ENCODE measurements at places on chromosomes 7 and 10.

DNA sequence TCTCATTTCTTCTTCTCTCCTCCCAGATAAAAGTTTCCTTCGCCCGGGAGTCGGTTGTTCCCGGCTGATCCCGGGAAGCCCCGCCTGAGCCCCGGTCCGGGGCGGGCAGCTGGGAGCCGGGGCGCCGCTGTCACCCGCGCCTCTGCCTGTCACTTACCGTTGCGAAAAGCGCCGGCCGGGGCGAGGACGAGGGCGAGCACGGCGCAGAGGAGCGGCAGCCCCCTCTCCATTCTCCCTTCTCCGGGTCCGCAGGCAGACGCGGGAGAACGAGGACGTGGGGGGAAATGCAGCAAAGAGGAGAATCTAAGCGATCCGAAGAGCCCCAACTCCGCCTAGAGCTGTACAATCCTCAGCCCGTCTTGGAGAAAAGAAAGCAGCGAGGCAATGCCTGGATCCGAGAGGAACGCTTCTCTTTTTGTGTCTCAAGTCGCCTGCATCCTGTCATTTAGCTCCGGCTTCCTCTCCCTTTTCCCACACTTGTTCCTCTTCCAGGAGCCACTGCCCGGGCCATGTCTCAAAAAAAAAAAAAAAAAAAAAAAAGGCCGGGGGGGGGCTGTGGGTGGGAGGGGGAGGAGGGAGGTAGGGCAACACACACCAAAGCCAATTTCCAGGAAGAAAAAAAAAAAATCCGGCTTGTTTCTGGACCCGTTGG lies at the start of gene NRP1:
Gene NRP1, minus strand, starts transcription at position 515 of the 652 bp plus-strand sequence. Its CDS starts 285 bp downstream, at position 230.
- DNase-seq, result peak; percentile 22

DNA sequence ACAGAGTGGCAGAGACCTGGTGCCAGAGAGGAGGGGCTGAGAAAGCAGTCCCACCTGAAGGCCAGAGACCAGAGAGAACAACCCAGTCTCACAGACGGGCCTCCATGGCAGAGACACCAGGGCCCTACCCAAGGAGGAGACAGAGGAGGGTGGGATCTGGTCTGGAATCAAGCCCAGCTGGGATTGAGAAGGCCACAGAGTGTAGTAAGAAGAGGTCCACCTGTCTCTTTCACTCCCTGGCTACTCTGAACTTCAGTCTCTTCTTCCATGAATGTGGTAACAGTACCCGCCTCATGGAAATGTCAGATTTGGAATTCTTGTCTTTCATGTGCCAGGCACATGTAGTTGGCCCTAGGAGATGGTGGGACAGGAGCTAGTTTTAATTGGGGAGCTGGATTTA lies 55.6 kb downstream of the CLIP2 start:
- DNase-seq, result no peak

GRCh38 chr7:135272303-135272702 lies 38.7 kb downstream of the STRA8 start:
- DNase-seq, result no peak

DNA sequence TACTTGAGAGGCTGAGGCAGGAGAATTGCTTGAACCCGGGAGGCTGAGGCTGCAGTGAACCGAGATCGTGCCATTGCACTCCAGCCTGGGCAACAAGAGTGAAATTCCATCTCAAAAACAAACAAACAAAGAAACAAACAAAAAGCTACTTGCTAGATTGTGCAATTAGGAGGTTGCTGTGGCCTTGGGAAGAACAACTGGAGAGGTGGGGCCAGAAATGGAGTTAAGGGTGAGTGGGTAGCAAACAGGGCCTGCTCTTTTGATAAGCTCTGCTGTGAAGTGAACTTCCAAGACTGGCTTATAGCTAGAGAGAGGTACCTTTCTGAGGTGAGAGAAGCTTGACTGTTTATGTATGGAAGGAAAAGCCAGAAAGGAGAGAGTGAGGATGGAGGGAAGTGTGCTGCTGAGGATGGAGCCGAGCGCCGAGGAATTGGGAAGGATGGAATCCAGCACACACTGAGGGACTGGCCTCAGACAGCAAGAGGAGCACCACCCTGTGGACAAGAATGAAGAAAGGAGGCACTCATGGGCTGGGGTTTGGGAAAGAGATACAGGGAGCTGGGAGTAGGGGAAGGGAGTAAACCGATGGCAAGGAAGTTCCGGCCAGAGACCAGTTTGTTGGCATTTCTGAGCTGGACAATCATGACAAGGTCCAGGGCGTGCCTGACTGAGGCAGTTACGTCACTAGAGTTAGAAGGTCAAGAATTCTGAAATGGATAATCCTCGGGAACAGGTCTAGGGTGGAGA lies 7.0 kb upstream of the RPEL1 start:
- peak; percentile 29 for DNase-seq

DNA sequence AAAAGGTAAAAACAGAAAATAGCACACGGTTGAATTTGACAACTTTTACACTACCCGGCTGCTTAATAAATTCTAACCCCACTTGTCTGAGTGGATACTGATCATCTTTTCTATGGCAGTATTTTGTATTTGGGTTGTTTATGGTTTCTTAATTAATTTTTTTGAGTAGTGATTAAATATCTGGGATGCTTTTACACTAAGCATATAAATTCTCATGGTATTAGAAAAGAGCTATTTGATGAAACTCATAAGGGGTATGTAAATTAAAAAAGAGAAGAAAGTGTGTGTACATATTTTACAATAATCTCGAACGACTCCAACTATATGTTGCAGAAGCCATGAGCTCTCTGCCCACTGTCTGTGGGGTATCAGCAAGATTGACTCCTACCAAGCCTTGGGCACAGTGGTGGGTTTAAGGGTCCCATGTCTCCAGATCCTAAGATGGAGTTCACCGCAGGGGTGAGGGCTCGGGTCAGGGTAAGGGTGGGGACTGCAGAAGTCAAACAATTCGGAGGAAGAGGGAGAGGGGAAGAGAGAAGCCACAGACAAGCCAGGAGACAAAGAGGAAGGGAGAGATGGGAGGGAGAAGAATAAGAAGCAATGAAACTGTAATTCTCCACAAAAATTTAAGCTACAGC lies 7.6 kb upstream of the HOXA13 start:
- DNase-seq, result no peak

DNA sequence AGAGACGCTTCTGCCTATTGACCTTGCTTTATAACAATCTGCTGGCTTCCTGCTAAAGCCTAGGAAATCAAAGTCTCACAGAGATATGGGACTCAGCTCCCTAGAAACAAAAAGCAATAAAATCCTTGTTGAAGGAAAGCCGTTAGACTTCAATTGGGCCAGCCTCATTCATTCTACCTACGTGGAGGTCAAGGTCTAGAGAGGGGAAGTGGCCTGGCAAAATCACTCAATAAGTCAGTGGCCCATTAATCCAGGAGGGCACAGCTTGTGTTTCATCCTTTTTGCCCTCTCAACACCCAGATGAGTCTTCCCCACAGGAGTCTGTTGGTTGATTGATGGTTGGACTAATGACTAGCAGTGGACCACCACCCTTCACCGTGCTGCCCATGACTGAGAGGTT lies 40.5 kb upstream of the ACSL5 start:
- DNase-seq, result no peak

GRCh38 chr10:88896994-88897853 lies 17.2 kb downstream of the STAMBPL1 start:
- no peak for DNase-seq

DNA sequence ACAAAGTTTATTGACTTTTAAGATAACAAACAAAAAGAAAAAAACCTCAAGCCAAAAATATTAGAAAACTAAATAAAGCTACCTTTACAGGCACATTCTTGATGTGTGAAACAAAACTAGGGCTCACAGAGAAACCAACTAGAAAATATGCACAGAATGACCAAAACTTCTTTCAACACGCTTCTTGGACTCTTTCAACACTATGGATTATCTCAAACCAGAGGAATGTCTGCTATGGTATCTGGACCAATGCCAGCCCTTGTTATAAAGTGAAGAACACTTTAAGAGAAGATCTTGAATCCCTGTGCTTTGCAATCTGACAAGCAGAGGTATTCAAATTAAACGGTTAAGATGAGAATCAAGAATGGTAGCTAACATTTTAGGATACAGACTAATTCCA lies 76.6 kb downstream of the DNAJC1 start:
- DNase-seq, result no peak

DNA sequence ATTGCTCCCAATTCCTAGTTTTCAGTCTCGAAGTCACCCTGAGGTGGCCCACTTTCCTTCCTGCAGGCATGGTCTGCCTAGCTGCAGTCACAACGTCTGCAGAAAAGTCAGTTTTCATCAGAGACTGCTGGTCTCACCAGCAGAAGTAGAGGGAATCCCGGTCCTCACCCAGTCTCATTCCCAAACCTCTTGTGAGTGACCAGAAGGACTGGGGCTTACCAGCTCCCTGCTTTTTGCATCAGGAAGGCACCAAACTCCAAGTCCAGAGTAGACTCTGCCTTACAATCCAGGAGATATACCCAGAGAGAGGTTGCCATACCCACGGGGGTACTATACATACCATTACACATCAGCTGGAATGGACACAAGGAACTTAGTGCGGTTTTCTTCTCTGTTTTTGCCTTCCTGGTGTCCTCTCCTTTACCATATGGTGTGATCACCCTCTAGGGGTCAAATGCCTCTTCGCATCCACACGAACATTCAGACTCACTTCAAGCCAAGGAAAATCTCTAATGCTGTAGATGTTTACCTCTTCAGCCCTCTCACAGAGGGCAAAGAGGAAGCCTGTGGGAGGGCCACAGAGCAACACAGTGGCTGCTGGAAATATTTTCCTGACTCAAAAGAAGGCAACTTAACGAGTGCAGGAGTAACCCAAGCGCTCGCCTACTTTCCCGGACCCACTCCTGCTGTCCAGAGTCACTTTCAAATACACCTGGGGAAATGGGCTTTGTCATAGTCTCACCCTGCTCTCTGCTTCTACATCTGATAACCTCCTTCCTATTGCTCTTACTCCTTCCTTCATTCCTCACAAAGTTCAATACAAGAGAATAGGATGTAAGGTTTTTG lies 220.9 kb downstream of the C7orf25 start:
- DNase-seq, result no peak

DNA sequence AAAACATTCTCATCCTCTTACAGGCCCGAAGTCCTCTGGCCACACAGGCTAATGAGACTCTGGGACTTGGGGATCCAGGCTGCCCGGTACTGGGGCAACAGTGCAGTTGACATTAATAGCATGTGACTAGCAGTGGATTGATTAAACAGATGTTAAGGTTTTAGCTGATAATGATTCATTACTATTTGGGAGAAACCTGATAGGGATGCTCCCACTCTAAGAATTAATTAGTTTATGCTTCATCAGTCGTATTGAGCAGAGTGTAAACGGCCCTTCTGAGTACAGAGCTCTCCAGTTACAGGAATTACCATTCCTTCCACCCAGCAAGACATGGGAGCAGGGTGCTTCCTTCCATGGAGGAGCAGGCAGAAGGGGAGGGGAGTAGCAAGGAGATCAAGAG lies 82.7 kb downstream of the RPS24 start:
- DNase-seq, result no peak

- peak; percentile 86 for DNase-seq
Measured at GRCh38 chr10:97572214-97572989, at the start of gene ANKRD2. TSS of gene ANKRD2 (plus strand) at chr10:97572779. CDS start at chr10:97572789, 10 bp downstream.

DNA sequence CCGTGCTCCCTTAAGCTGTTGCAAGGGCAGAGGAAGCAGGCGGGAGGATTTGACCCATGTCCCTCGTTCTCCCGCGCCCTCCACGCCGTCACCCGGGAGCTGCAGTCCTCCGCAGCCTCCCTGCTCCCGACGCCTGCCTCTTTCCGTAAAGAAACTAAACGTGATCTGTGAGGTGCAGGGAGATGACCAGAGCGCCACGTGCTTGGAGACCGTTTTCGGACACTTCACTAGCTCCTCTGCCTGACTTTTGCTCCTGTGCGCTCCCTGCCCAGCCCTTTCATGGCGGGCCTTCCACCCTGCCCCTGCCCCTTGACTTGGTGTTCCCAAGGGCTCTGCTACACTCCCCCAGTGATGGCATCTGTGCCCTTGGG lies 171.2 kb downstream of the LSM5 start:
- no peak for DNase-seq

- no peak for DNase-seq
Measured at GRCh38 chr10:131804551-131805295, 96.1 kb upstream of the PPP2R2D start.

DNA sequence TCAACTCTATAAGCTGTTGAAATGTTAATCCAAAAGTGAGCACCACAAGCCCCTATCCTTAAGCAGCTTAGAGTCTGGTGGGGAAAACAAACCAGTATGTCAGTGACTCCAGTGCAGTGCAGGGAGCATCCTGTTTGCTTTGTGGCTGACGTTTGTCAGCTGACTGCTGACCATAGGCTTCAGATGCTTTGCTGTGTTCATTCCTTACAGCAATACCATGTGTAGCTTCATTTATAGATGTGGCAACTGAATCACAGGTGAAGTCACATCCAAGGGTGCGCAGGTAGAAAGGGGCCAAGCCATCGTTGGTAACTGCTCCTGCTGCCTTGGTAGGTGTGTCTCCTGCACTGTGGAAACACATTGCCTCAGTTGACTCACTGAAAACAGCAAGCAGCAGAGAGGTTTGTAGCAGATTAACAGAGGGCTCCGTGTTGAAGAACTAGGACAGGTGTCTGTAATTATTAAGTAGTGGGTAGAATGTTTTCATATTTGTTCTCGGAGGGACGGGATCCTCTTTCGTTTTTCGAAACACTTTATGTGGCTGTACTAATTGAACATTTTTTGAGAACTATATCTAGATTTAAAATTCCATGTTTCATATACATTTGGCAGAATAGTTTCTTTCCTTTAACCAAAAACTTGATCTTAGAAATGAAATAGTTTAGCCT lies 2.0 kb downstream of the INSIG1 start:
- no peak for DNase-seq

DNA sequence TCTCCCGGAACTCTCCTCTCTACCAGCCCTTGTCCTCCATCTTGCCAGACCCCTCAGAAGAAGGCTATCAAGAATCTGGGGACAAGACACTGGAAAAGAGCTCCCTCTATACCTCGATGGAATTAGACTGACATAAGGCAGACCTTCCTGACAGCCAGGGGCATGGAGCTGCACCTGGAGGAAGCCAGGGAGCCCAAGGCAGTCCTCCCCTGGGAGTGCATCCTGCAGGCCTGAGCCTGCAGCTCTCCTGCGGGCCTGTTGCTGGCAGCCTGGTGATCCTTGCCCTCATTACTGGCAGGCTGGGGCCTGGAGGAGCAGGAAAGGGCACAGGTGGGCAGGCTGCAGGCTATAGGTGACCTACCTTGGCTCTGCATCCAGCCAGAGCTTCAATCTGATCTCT lies 323.4 kb downstream of the GRID1 start:
- no peak for DNase-seq

- no peak for DNase-seq
Measured at GRCh38 chr7:22611758-22612079, 111.7 kb upstream of the STEAP1B start.
